ENCODE measurements at places on chromosomes 4 and X.

- no peak for DNase-seq
Measured at GRCh38 chr4:84606645-84607044, 23.7 kb downstream of the CDS1 start.

- no peak for DNase-seq
Measured at GRCh38 chr4:185381288-185382196, 14.2 kb downstream of the LRP2BP start.

- no peak for DNase-seq
Measured at GRCh38 chr4:185167234-185167633, 24.2 kb downstream of the SLC25A4 start.

- DNase-seq: no peak
Measured at GRCh38 chrX:23494741-23495140, 160.1 kb downstream of the PTCHD1 start.

- peak; percentile 51 for DNase-seq
Measured at GRCh38 chrX:6026980-6027379, 201.7 kb downstream of the NLGN4X start.

DNA sequence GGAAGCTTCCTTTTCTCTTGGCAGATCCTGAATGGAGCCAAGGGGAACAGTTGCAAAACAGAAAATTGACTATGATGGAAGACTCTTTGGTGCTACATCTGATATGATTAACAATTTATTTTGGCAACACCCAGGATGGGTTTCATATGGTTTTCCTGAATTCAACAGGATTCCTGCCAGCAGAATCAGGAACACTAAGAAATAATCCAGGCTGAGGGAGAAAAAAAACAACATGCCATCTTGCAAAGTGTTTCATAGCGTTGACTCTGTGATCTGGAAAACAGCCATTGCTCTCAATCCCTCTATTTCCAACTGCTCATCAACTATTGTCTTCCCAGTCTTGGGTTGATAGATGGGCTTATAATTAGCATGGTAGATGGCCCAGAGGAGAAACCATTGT, 303.8 kb upstream of the KLF3 start:
- no peak for DNase-seq

DNA sequence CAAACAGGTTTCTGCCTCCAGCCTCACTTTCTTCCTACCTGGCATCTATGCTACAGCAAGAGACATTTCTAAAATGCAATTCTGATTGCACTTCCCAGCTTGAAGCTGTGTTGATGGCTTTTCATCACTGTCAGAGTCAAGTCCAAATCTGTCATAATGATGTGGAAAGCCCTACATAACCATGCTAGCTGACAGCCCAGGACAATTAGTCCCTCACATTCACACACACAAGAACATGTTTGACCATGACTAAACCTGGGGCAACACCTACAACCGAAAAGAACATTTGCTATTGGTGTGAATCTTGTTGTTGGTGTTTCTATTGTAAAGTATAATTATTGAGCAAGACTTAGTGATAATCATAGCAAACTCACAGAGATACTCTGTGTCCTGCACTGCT, 58.2 kb downstream of the PPM1K start:
- no peak for DNase-seq

GRCh38 chrX:119015407-119016237, 41.2 kb downstream of the LONRF3 start:
- no peak for DNase-seq

DNA sequence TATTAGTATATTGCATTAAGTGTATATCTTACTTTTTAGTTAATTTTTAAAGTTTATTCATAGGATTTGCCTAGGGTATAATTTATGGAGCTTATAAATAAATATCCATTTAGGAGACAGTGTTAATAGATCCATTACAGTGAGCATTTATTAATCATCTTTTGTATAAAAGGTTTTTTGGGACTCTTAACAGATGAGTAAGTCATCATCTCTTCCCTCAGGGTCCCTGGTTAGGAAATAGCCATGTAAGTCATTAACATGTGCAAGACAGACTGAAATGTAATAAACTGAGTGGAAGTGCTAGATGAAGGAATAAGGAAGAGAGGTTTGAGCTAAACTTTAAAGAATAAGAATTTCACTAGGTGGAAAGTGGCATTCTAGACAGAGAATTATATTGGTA, 69.2 kb downstream of the PAQR3 start:
- peak; percentile 3 for DNase-seq

- DNase-seq: no peak
Measured at GRCh38 chr4:129334136-129334535, 238.2 kb downstream of the C4orf33 start.

DNA sequence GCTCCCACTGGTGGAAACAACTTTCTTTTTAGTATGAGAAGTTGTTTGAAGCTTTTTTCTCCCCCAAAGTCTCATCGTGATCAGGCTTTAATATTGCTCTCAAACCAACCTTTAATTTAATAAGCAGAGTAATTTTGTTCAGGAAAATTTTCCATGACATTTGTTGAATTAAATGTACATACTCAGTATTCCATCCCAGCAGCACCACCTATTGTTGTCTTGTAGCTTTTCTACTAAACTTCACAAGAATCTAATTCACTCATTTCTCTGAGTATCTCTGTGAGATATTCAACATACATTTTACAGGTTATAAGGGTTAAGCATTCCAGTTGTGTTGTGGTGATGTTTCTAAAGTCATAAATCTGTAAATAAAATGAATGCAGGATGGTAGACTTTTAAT, 218.3 kb upstream of the HAND2 start:
- peak; percentile 16 for DNase-seq

GRCh38 chr4:117225471-117225870, 140.1 kb upstream of the TRAM1L1 start:
- no peak for DNase-seq

DNA sequence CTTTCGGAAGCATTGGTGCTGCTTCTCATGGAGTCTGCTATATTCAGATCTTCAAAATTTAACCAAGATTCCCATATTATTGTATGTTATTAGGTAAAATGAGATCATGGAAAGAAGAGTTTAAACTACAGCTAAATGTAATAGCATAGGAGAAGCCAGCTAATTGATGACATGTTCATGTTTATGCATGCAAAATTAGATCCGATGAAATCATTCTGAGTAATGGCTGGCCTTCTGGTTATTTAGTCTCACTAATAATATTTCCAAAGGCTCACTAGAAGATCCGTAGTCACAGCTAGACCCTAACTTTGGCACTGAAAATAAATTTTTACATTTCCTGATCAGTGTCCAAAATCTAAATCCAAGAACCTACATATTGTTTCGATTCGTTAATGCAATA, 19.8 kb upstream of the PHKA2 start:
- no peak for DNase-seq

- peak; percentile 3 for DNase-seq
Measured at GRCh38 chrX:28549838-28550237, 37.4 kb upstream of the IL1RAPL1 start.

- DNase-seq: no peak
Measured at GRCh38 chr4:172995161-172995560, 173.4 kb upstream of the GALNT7 start.

GRCh38 chrX:45849261-45849862, 648.7 kb upstream of the DIPK2B start:
- DNase-seq: peak; percentile 66

DNA sequence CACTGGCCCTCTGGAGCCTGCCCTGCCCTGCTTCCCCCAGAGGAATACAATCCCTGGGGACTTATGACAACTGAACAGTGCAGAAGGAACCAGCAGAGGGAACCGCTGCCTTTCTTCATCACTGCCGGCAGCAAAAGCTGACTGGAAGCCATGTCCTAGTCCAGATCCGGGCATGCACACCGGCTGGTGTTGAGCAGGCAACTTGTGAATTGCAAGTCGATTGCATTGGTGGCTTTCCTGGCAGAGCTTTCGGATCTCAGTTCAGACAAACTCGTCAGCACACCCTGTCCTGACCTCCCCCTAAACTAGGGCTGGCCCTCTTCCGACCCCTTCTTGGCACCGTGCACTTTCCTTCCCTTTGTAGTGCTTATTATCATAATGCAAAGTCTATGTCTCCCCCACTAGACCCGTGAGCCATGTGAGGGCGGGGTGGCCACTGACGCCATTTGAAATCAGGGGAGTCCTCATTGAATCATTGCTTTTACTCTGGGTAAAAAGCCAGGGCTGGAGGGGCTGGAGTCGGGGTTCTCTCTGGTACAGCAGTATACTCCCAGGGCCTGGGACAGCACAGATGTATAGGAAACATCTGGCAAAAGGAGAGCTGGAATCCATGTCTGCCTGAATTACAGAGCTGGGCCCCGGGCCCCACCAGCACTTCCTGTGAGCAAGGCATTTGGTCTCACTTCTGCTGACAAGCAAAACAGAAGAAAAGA, 1.8 kb downstream of the ARHGAP4 start:
- no peak for DNase-seq

GRCh38 chr4:7828011-7828720, 111.5 kb downstream of the AFAP1 start:
- DNase-seq: no peak

All from brain (organoid and tissue), 16 donors.